ENCODE measurements at places on chromosomes 11 and 22.

GRCh38 chr11:5210376-5210885, 9.9 kb upstream of the OR51V1 start:
- DNase-seq = no peak

GRCh38 chr11:128341280-128342248, 245.8 kb downstream of the ETS1 start:
- no peak for DNase-seq

- no peak for DNase-seq
Observed at GRCh38 chr11:57299150-57299737, 25.5 kb downstream of the TNKS1BP1 start.

- no peak for DNase-seq
Observed at GRCh38 chr11:103633068-103633788, 403.2 kb upstream of the DDI1 start.

DNA sequence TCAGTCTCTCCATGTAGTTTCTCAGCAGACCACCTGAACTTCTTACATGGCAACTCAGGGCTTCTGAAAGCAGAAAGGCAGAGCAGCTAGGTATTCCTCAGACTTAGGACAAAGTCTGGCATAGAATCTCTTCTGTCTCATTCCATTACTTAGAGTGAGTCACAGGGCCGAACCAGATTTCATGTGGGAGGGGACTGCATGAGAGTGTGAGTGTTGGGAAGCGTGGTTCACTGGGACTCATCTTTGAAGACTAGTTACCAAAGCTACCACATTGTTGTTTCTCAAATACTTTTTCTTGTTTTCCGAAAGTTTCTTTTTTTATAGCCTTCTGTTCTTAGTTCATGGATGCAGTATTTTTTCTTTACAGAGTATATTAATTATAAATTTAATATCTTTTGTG, 36.1 kb upstream of the SCN3B start:
- no peak for DNase-seq

DNA sequence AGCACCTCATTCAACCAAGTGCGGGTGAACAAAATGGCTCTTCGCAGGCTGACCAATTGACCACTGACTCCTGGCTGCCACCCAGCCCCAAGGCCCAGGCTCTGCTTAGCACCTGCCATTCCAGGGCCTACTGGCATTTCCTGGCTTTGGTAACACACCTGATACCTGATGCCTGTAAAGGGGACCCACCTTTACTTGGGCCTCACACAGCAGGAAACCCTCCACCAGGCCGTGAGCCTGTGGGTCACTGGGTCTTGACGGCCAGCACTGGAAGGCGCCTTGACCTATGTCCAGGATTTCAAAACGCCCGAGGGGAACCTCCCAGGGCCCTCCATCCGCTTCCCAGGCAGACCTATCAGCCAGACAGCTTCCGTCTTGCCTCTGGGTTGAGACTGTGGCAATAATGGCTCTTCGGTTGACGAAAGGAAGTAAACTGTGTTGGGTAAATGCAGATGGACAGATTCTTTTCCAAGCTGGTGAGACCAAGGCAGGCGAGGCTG, 16.8 kb upstream of the TMEM184B start:
- DNase-seq = no peak

DNA sequence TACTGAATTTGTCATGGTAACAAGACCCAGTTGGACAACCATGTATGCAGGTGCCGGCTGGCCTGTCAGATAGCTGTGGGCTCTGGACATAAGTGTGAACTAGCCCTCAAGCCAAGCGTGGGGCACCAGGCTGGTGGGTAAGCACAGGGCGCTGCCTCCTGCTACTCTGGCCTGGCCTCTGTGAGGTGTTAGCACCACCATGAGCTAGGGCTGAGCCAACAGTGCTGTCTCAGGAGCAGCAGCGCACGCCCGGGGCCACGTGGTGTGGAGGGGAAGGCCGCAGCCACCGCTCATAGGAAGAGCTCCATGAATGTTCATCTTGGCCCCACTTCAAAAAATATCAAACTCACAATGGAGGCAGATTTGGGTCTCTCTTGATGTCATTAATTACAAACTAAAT, 35.3 kb upstream of the GNB1L start:
- DNase-seq = no peak

DNA sequence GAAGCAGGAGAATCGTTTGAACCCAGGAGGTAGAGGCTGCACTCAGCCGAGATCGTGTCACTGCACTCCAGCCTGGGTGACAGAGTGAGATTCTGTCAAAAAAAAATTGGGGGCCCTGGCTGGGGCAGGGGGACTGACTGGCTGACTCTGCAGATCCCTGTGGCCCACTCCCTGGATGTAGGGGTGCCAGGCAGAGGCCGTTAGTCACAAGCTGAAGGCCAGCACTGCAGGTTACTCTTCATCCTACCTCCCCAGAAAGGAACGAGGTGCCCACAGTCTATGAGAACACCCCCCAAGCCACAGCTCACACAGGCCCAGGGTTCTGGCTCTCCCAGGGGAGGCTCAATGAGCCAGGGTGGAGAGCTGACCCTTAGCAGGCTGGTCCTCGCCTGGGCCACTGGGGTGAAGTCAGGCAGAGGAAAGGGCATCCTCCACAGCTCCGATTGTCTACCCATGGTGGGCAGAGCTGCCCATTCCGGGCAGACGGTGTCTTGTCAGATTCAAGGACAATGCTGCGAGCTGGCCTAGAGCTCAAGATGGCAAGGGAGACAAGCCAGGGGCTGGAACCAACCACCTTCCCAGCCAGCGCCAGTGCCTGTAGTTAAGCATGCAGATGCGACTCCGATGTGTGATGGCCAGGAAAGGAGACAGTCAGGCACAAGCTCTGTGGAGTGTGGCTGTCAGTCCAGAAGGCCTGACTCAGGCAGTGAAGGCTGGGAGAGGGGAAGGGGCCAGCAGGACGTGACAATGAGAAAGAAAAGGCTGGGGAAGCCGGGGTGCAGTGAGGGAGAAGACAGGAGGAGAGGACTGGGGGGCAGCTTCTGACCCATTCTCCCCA, 12.4 kb downstream of the C11orf24 start:
- DNase-seq = no peak

DNA sequence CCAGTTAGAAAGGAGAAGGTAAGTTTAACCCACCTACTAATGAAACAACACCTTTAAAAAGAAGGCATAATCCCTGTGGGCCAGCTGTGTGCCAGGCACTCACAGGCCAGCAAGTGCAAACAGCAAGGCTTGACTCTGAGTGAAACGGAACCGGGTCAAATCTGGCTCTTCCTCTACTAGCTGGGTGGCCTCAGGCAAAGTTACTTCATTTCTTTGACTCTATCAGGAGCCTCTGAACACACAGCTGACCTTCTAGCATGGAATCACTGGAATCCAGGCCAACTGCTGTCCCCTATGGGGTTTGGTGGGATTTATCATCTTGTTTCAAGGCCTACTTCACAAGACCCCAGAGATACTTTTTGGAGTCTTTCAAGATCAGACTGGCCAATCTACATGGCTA, 3.3 kb downstream of the RAB38 start:
- no peak for DNase-seq
